ENCODE measurements at places on chromosomes 1 and 21.

DNA sequence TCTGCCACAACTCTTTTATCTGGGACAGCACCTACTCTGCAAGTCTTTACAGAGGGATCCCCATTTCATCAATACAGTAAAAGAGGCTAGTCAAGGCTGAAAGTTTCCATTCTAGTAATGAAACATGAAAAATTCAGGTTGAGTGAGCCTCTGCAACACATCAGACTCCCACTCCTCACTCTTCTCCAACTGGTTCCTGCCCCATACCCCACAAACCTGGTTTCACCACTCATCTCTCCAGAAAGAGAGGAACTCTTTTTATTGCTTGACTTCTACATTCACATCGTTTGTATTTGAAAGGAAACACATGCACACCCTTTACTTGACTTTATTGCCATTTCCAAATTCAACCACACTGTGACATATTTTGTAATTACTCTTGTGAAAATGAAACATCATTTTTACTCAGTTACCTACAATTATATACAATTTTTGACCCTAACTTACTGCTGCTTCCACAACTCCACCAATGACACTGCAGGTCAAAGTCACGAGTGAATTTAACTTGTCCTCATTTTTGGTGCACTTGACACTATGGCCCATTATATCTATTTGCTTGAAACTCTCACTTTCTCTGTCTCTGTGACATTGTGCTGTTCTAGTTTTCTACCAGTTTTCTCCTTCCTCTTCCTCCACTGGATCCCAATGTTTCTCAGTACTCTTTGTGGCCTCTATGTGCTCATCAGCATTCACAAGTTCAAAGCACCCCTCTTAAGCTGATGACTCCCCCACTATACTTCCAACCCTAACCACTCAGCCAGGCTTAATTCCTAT, 8.0 kb downstream of the STX6 start:
- no peak for DNase-seq

DNA sequence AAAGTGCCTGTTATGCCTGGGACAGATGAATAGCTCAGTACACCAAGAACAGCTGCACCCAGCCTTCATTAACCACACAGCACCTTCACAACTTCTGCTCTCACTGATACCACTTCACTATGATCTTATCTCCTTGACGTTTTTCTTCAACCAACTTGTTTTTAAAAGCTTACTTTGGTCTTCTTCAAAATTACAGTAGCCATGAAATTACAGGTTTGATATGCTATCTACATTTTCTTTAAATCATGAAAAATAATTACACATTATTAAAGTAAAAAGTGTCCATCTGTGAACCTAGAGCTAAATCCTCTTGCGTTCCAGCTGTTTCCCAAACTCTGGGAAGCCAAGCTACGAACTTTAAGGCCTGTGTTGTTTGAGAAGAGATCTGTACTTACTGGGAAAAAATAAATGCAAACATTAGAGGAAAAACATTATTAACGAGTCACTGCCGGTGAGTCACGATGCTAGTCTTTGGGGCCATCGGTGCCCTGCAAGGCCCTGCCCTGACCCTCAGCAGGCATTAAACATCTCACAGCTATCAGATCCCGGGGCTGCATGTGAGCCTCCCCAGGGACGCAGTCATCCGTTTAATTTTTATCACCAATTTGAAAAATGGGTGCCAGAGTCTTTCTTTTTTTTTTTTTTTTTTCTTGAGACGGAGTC, 56.3 kb upstream of the GPR153 start:
- DNase-seq: no peak

DNA sequence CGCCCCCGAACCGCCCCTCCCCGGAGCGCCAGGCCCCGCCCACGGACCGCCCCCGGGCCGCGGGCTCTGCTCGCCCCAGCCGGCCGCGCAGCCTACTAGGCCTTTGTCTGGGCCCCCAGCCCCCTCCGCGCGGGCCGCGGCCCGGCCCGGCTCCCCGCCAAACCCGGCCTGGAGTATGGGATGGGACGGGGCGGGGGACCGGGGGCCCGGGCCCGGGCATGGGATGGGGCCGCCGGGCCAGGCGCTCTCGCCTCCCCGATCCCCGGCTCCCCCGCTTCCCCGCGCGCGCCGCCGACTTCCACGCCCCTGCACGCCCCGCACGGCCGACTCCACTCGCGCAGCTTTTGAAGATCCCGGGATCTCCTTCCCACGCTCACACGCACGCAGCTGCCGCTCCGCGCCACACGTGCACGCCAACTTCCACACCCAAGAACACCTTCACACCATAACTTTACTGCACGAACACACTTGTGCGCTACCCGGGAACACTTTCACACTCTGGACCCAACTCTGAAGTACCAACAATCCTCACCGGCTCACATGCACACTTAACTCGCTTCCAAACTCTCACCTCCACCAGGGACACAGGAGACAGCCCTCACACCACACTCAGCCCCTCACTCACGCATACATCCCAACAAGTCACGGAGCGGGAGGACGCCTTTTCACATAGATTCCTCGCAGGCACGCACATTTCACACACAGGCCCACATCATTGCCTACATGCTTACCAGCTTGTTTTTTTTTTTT, 437 bp upstream of the HSPG2 start:
- peak; percentile 32 for DNase-seq

DNA sequence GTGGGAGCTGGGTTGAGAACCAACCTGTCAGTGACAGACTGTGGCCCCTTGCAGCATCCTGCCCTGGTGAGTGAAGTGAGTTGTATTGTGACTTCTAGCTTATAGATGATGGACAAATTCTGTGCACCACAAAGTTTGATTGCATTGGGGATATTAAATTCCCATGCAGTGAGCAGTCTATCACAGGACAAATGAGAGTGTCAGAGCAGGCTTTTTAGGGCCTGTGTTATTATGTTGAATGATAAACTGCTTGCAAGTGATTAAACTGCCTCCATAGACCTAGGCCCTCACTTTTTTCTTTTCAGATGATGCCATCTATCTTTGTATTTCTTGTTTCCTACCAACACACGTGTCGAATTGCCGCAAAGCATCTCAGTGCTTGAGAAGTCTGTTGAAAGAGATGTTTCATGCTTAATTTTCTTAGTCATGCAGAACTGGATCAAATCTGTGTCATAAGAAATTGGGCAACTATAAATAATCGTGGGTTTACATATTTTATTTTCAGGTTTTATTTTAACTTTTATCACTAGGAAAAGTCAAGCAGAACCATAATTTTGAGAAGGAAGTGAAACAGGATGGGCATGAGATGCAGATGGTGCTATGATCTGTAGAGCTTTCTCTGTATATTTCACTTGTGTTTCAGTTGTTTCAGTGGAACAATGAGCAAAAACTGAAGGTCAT, 199.2 kb downstream of the S1PR1 start:
- DNase-seq: no peak

- DNase-seq: no peak
These were observed 594 bp downstream of the GLMN start for GRCh38 chr1:92298213-92298572.
